ENCODE measurements at places on chromosomes 5 and 9.

- DNase-seq: no peak
Observed at GRCh38 chr9:137382444-137383080, 40.4 kb downstream of the EXD3 start.

DNA sequence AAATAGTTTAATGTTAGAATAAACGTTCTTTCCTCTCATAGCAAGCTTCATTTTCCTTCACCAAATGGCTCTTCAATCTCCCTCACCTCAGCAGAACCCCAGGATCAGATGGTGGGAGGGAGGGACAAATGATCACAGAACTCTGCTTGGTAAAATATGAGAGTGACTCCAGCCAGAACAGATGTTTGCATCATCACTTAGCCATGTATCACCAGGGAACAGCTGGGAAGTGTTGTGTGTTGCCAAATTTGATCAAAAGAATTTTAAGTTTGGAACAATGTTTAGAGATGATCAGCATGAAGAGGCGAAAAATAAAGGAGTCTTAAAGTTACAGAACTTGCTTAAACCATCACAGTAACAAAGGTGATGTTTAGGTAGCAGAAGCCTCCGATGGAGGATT, 115.7 kb downstream of the FRMD3 start:
- no peak for DNase-seq

DNA sequence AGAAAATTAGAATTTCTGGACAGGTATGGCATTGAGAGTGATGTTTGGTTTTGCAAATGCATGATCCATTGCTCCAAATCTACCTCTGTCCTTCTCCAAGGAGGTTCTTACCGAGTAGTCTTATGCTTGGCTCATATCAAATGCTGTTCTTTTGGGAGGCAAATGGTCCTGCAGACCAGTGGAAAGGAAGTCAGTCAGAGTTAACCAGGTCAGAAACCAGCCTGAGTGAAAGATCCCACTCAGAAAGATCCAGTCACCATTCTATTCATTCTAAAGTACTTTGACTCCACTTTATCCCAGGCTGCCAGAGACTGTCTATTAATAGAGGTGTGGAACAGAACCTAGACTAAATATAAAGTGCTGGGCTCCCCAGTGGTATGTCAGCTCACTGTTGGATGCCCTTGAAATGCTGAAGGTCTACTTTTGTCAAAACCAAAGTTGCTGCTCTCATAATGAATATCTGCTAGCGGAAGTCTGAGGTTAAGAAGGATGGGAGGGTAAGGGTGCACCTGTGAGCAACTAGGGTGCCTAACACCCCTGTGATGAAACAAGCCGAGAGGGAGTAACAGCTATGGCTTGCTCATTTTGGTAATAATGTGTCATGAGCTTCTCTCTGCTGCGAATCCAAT, 302.2 kb downstream of the ZNF608 start:
- DNase-seq: no peak

- no peak for DNase-seq
Observed at GRCh38 chr5:93252165-93252564, 328.9 kb downstream of the NR2F1-AS1 start.

GRCh38 chr5:4700069-4700468, 440.1 kb upstream of the ADAMTS16 start:
- no peak for DNase-seq

DNA sequence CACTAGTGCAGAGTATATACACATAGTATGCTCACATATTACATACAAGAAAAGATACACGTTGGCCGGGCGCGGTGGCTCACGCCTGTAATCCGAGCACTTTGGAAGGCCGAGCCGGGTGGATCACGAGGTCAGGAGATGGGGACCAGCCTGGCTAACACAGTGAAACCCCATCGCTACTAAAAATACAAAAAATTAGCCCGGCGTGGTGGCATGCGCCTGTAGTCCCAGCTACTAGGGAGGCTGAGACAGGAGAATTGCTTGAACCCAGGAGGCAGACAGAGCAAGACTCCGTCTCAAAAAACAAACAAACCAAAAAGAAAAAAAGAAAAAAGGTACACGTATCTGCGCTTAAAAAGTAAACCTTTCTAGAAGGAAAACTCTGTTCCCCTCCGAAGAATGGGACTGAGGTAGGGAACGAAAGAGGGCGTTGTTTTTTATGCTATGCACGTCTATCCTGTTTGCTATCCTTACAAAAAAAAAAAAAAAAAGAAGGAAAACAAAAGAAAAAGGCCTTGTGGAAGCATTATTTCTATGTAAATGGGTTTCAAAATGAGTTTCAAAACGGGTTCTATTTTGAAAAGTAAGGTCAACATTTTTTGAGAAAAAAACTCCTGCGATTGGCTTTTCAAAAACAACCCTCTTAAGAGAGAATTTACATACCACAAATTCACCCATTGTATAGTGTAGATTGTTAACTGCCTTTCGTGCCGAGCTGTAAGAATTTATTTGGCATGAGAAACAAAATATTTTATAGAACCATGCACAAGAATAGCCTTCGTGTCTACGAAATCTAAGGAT, 1.2 kb downstream of the AK3 start:
- no peak for DNase-seq

GRCh38 chr9:114156657-114157421, 1.5 kb downstream of the COL27A1 start:
- no peak for DNase-seq

DNA sequence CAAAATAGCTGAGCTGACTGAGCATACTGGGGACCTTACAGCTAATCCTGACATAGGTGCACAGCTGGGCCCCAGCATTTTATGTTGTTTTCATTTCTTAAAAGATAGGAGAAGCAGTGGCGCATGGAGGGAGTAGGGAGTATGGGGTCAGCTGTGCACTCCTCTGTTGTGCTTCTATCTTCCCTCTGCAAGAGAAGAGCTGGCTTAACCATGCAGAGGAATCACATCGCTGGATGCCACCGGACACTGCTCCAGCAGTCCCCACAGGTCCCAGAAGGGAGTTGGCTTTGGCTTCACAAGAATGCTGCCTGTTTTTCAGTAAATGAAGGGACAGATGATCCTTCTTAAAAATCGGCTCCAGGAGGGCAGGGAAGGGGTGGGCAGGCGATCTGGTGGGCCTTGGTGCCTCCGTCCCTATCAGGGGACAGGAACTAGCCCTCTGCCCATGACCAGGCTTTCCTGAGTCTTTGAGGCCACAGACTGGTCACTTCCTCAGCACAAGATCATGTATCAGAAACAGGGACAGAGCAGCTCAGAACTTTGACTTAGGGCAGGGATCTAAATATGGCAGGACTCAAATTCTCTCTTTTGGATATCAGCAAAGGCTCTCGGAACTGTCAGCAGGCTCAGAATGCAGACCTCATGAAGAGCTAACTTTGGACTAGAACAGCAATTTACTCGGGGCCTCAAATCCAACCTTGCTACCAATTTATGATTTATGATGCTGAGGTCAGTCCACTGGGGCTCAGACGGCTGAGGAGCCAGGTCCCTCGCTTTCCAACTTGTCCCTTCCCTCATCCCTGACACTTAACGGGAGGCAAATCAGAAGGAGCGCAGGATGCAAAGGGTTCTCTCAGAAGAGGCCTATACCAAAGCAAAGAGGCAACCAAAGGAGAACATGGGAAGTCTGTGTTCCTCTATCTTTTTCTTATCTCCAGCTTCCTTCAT, 47.2 kb downstream of the MARCHF3 start:
- DNase-seq: no peak

GRCh38 chr5:75670577-75670976, 46.7 kb downstream of the POC5 start:
- no peak for DNase-seq

GRCh38 chr5:154831451-154831850, 19.0 kb downstream of the FAXDC2 start:
- DNase-seq: no peak

Data from activated CD4-positive, CD25-positive, alpha-beta regulatory T cell (primary cell).